ENCODE measurements at places on chromosomes 3 and 15.

DNA sequence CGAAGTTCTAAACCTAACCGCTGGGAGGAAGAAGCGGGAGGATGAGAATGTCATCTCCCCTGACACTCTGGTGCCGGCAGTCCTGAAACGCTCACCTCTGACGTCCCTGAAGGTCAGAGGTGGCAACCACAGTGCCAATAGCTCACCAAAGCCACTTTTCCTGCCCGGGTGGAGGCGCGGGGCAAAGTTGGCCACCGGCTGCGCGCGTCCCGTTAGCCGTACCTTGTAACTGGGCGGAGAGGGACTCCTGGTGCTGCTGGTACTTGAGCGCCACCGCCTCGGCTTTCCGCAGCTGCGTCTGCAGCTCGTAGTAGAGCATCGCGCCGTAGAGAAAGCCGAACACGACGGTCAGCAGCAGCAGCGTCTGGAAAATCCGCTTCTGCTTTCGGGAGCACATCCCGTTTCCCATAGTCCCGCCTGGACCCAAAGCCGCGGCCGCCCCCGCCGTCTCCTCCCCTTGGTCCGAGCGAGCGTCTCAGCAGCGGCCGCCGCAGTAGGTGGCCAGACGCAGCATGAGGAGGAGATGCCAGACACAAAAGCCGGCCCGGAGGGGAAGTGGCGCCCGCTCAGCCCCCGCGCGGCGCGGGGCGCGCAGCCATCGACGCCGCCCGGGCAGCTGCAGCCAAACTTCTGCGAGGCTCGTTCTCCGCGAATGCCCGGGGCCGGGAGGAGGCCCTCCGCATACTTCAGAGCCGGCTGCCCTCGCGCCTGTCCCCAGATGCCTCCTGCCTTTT, 680 bp downstream of the GOLIM4 start:
- DNase-seq = peak; percentile 29

GRCh38 chr3:171306631-171307030, 153.6 kb downstream of the TNIK start:
- no peak for DNase-seq

GRCh38 chr3:16834214-16834613, 50.5 kb upstream of the PLCL2 start:
- DNase-seq = no peak

GRCh38 chr3:71926616-71927015, 141.7 kb upstream of the PROK2 start:
- no peak for DNase-seq

DNA sequence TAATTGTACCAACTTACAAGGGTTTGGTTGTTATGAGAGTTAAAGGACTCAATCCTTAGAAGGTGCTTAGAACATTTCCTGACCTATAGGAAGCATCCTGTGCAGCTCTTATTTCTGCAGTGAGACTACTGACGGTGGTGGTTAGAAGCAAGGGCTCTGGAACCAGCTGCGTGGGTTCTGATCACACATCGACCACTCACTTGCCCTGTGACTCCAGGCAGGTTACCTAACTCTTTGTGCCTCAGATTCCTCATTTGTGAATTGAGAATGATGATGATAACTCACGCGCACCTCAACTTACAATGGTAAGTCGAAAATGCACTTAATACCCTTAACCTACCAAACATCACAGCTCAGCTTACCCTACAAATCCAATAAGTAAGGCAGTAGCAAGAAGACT, 80.7 kb upstream of the SPATA12 start:
- DNase-seq = no peak

DNA sequence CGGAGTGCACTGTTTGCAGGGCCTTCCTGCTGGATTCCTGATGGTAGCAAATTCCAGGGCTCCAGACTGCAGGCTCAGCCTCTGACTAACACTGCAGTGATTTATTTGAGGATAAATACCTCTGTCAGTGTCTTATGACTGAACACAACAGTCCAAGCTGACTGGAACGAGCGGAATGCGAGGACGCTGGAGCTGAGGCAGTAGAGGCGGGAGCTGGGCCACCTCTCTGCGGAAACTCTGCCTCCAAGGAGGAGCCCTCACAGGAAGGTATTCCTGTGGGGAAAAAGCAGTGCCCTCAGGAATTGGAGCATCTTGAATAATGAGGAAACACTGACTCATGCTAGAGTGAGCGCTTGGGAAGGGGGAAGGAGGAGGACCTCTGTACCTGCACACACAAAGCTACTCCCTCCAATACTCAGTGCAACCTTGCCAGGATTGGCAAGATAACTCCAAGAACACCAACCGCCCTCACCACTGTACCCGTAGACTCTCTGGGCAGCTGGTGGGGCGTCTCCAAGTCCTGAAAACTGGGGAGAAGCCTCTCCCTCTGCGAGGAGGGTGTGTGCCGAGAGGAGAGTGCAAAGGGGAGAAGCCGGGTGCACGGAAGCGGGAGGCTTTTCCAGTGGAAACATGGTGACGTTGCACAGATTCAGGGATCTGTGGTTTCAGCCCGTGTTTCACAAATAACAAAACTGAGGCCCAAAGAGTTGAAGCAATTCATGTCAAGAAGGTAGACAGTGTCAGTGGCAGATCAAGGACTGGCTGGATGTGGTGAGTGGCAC, 43.0 kb downstream of the VGLL4 start:
- no peak for DNase-seq

- DNase-seq = no peak
Measured at GRCh38 chr3:194120789-194121770, 14.9 kb upstream of the HES1 start.

GRCh38 chr3:184031187-184031792, at the start of gene HTR3D:
HTR3D (plus strand) TSS chr3:184031742; CDS start chr3:184031742, 0 bp downstream.
- no peak for DNase-seq

DNA sequence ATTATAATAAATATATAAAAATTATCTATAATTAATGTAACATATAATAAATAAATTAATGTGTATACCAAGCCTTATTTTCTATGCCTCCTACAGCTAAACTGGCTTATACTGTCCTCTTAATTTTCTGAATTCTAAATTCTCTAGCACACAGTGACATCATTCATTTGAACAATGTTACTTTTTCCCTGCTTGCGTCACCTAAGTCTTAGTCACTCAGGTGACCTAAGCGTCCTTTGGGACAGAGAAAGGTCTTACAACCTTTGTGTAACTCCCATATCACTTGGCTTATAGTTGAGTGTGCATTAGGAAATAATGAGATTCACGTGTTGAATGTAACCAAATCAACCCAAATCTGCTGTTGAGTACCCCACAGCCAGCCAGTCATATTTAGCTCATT, 48.5 kb upstream of the KCNMB2 start:
- DNase-seq = no peak

- no peak for DNase-seq
Measured at GRCh38 chr15:64099379-64099778, 3.6 kb downstream of the SNX1 start.

GRCh38 chr3:38468765-38469164, 15.1 kb downstream of the ACVR2B start:
- no peak for DNase-seq

- DNase-seq = no peak
Measured at GRCh38 chr3:118587847-118588246, 446.8 kb downstream of the IGSF11 start.

DNA sequence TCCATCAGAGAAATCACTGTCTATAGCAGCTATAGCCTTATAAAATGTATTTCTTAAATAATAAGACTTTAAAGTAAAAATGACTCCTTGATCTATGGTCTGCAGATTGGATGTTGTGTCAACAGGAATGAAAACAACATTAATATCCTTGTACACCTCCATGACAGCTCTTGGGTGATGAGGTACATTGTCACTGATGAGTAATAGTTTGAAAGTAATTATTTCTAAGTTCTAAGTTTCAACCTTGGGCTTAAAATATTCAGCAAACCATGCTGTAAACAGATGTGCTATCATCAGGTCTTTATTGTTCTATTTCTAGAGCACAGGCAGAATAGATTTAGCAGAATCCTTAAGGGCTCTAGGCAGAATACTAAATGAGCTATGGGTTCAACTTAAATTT, 568.2 kb upstream of the BCHE start:
- DNase-seq = no peak

GRCh38 chr3:108092501-108092900, 1.7 kb upstream of the CD47 start:
- DNase-seq = no peak

All from stimulated activated CD8-positive, alpha-beta memory T cell treated with anti-CD3 and anti-CD28 coated beads, Interleukin-12 subunit alpha, Interleukin-12 subunit beta, amount 100 ng/mL, for 4 hours (primary cell).